Urinary bladder (tissue), 4 donors: ENCODE measurements at places on chromosomes 1 and 21.

GRCh38 chr1:218346391-218347204, 1.5 kb downstream of the TGFB2 start:
- no peak for DNase-seq

DNA sequence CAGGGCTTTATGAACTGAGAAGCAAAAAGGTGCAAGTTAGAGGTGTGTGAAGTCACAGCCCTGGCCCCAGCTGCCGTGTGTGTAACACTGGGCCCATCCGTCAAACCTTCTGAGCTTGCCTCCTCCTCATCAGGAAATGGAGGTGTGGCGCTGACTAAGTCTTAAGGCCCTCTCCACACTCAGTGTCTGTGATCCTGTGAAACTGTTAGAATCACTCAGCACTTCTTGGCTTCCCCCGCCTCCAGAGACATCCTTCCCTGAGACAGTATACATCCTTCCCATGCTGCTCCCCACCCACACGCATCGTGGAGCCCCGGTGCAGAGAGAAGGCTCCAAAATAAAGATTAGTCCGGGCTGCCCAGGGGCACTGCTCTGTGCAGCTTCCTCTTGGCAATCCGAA, 33.3 kb downstream of the LRP8 start:
- no peak for DNase-seq

DNA sequence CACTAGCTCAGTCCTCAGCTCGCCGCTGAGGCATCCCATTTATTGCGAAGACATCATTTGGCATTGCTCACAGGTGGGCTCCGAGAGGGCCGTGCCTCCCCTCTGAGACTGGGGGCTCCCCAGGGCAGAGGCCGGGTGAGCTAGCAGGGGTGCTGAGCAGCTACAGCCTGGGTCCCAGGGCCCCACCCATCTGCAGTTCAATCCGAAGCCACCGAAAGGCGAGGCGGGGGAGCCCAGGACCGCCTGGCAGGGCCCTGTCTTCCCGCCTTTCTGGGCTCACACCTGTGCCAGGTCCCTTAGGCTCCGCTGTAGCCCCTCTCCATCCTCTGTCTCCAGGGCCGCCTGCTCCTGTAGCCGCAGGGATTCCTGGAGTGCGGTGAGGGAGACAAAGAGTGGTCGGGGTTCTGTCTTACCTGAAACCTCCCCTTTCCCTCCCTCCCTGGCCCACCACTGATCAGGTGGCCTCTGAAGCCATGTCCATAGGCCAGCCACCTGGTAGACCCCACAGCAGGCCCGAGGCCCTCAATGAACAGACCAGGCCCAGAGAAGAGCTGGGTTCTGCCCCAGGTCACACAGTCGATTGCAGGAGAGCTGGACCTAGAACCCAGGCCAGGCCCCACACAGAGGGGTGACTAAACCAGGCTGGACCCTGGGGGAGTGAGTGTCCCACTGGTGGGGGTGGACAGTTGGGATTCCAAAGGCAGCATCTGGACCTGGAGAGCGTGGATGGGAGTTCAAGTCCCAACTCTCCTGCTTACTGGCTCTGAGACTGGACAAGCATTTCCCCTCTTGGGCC, 18.1 kb upstream of the NBPF1 start:
- DNase-seq, result no peak

- DNase-seq, result no peak
Observed at GRCh38 chr1:238324211-238324864, 433.6 kb upstream of the ZP4 start.

DNA sequence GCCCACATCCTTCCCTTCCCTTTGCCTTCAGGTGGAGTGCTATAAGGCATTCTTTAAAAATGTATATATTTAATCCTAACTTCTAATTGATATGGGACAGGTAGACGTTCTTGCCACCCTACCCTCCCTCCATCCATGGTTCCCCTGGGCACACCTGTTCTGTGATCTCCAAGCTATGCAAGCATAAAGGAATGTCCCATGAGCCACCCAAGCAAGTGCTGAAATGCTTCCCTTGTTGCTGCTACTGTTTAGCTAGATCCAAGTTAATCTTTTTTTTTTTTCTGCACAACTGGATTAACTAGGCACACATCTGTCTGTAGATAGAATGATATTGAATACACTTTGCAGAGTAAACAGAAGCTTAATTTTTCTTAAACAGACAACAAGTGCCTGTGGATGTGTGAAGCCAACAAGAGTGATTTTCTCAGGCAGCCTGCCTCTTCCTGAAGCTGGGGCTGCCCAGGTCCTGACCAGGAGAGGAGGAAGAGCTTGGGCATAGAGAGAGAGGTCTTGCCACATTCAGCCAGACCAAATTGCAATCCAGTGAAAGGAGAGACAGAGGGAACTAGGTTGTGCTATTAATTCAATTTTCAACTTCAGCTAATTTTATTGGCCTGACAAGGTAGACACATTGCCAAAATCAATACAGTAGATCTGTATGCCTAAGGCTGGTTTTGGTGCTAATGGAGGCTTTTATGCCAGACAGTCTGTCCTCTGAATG, 28.2 kb upstream of the ATP1B1 start:
- no peak for DNase-seq

GRCh38 chr21:45816794-45817193, 164.8 kb upstream of the COL6A1 start:
- DNase-seq, result no peak

GRCh38 chr1:111221633-111222291, 5.8 kb upstream of the CHI3L2 start:
- DNase-seq, result no peak

- no peak for DNase-seq
Observed at GRCh38 chr1:24108334-24109165, 3.4 kb downstream of the MYOM3 start.
